Body of pancreas (tissue), 4 donors: ENCODE measurements at places on chromosomes 1 and 21. TPM values are rescaled to one million over a fixed set of nuclear protein-coding genes. Genes with fewer than 3 reads are reported as not detected.

DNA sequence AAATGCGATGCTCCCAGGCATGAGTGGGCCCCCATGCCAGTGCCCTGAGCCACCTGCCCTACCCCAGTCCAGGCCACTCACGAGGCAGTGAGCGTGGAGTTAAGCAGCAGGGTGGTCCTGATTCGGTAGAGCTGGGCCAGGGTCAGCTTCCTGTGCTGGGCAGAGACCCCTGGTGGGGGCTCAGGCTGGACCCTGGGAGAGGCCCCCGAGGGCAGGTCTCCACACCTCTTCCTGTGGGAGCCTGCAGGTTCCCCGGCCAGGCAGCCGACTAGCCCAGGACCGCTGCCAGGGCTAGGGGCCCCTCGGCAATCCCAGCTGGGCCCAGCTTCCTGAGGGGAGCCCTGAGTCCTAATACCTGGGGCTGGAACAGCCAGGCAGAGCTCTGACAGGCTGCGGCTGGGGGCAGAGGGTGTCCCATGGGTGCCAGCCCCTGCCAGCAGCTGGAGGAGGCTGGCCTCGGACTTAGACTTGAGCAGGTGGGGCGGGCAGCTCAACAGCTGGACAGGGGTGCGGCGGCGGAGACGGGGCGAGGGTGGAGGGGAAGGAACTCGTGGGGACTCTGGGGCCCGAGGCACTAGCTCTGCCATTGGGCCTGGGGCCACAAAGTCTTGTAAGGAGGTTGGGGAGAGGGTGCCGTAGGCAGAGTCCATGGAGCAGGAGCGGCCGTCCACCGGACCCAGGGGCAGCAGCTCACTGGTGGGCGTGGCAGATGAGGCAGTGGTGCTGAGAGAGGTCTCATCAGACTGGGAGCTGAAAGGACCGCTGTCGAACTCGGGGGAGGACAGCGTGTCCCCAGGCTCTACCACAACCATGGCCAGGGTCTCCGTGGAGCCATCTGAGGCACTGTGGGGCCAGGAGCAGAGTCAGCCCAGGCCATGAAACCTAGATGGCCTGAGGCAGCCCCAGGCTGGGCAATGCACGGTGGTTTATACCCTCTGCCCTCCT is 2.0 kb upstream of the TNFRSF25 start:
- no peak for DNase-seq

DNA sequence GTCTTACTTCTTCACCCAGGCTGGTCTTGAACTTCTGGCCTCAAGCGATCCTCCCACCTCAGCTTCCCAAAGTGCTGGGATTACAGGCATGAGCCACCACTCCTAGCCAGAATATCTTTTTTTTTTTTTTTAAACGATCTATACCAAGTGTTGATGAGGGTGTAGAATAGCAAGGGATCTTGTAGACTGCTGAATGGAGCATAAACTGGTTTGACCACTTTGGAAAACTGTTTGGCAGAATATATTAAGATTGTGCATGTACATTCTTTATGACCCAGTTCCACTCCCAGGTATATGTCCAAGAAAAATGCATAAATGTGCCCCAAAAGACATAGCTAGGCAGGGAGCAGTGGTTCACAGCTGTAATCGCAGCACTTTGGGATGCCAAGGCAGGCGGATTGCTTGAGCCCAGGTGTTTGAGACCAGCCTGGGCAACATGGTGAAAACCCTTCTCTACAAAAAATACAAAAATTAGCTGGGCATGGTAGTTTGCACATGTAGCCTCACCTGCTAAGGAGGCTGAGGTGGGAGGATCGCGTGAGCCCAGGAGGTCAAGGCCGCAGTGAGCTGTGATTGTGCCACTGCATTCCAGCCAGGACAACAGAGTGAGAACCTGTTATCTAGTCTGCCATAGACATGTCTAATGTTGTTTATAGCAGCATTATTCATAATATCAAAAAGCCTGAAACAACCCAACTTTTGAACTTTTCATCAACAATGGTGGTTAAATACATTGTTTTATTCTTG is 184.0 kb downstream of the VPS13D start:
- DNase-seq = no peak

DNA sequence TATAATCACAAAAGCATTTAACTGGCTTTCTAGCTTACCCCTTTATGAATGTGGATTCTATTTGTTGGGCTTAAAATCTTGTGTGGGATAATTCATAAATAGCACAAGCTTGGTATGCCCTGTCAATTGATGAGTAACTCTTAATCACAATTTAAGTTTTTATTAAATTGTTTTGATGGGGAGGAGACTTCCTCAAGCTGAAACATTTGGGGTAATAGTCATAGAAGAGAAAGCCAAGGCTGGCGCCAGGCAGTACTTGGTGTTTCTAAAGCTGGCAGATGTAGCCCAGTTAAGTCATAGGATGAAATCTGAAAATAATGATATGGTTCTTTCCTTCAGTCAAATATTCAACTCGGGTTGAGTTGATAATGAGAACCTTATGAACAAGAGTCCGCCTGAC is 167.2 kb downstream of the FMN2 start:
- DNase-seq = no peak

DNA sequence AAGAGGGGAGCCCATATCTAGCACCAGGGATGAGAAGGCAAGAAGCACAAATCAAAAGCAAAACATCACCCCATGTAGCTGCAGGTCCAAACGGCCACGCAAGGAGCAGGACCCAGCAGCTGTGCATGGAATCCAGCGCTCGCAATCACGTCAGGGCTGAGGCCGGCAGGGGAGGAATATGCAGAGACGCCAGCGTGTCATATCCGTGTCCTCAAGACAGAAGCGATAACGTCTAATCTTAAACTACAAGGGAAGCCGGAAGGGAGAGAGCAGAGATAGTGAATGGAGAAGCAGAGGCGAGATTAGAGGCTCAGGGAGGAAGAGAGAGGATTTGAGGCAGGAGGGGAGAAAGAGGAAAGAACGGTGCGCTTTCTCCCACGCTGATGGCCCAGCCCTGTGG is 39.1 kb downstream of the FBXO2 start:
- no peak for DNase-seq

DNA sequence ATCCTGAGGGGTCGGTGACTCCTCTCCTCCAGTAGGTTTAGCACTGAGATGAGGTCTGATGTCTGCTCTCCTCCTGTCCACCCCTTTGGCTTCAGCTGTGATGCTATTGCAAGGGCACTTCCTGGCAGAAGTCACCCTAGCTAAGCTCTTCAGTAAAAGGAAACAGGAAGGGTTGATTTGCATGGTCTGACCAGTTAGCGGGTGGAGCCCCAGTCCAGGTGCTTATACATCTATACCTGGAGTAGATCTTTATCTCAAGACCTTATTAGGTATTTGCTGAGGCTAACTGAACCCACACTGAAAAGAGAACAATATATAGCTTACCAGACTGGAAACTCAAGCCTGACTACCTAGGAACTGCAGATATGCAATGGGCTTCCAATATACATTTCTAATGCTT is 28.9 kb upstream of the NFASC start:
- no peak for DNase-seq

GRCh38 chr1:78617615-78618026 is 2.6 kb upstream of the IFI44L start:
- DNase-seq = peak; percentile 77

DNA sequence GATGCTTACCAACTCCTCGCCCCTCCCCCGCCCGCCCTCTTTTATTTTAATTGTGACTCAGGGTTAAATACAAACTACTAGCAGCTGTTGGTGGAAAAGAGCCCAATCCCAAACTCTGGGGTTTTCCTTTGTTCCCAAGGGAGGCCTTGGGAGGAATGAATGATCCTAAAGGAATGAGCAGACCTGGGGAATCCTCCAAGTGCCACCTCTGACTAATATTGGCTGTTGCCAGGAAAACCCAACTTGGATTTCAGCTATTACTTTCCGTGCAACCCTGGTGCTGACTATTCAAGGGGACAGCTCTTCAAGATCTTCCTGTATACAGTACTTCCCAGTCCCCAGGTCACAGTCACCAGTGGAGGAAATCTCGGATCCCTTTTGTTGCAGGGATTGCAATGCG is 1.3 kb upstream of the S100A10 start:
- DNase-seq = no peak

DNA sequence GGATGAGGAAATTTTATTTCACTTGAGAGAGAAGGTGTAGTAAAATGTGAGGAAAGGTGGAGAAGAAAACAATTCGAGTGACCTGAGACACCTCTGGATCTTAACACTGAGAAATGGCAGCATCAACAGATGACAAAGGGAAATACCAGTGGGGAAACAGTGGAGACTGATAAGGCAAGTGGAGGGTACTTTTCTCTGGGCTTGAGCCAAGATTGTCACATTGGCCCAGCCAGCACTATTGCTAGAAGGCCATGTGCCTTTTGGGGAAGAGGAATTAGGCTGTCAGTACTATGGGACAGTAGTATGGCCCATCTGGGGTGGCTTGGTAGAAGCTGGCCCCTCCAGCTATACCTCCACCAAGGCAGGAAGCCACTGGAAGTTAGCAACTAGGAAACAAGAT is 8.4 kb downstream of the SYPL2 start:
- no peak for DNase-seq

DNA sequence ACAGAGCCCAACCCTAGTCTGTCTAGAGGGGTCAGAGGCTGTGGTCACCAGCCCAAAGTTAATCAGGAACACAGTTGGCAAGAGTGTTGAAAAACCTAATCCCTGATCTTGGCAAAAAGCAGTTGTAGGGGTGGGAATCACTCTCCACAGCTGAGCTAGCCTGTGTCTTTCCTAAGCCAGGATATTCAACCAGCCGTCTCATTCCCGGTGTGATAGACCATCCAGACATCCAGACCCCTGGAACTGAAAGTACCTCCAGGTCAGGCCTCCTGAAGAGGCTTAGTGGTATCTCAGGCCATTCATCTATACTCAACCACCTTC is 4.9 kb downstream of the LHX9 start:
- DNase-seq = no peak

DNA sequence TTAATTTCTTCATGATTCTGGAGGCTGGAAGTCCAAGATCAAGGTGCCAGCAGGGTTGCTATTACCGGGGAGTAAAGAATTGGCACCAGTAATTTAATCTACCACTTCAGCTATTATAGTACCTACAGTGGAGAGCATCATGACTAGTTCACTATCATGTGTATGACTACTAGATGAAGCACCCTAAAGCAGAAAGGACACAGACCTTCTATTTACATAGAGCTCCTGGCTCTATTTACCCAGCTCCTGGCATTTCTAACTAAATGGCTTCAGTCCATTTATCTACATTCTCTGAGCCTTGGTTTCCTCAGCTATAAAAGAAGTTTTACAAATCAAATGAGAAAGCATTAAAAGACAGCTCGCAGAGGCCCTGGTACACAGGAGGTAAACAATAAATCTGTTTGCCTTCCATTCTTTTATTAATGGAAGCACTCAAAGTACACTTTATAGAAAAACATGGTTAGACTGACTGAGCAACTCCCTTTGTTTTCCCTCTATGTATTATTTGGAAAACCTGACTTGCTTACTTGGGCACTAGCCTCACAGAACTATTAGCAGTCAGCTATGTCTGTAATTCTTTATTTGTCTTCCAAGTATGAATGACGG is 203.0 kb downstream of the SLC35F3 start:
- DNase-seq = no peak

GRCh38 chr1:41098730-41099460 is 77.4 kb upstream of the SLFNL1 start:
- DNase-seq = no peak

DNA sequence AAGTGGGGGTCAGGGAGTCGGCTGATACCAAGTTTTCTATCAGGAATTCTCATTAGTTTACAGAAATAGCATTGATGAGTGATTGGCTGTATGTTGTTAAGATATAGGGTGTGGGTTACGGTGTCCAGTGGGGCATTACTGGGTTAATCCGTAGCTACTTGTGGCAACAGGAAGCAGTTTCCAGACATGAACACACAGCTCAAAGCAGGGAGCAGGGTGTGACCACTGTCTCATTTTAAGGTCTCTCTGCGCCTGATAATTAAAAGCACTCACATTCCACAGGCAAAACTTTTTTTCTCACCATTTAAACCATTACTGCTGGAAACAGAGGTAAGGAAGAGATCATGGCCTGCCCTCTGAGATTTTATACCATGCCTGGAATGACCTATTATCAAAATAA is 114.9 kb downstream of the SIK1 start:
- no peak for DNase-seq

DNA sequence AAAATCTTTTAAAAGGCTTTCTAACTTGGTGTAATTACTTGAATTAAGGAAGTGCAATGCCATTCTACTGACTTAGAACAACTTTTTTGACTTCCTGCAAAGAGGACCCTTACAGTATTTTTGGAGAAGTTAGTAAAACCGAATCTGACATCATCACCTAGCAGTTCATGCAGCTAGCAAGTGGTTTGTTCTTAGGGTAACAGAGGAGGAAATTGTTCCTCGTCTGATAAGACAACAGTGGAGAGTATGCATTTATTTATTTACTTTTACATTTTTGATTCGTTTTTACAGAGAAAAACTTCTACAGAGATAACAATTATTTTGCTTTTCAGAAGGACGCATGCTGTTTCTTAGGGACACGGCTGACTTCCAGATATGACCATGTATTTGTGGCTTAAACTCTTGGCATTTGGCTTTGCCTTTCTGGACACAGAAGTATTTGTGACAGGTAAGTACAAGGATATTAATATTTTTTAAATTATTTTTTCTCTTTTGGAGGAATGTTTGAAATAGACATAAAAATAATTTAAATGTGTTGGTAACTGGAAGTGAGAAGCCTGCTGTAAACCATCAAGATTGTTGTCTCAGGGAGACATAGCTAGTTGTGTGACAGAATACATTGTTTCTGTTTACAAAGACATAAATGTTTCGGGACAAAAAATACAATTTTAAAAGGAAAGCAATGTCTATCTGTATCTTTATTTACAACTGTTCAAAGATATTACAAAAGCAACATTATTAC is at the start of gene PTPRC:
Gene PTPRC, plus strand, starts transcription at position 147 of the 742 bp plus-strand sequence. Its CDS starts 229 bp downstream, at position 376.
- peak; percentile 16 for DNase-seq

DNA sequence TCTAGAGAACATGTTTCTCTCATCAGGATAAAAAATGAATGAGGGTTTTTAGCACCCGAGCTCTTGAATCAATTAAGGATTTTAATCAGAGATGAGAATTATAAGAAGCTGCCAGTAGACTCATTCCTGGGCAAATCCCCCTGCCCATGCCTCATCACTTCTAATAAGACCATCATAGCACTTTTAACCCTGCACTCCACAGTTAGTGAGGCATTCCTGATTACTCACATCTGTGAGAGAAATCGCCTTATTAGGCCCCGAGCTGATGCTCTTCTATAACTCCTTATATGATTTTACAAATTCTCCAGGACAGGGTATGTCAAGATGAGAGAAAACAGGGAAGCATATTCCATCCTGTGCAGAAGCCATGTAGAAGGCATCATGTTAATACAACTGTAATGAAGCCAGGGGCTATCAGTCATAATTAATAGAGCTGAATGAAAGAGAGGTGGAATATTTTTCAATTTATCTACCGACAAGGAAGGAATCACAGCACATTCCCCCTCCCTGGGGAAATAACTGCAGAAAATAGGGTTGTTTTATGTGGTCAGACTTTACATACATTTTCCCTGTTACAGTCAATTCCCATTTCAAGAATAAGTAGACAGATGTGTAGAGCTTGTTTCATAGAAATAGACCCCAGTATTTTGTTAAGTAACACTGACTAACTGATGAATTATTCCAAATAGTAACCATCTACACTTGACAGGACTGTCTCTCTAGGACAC is 272.7 kb downstream of the HHIPL2 start:
- DNase-seq = no peak

Gene ERICH3
- not detected for total RNA-seq

Gene LCE6A
- not detected for total RNA-seq

Gene ABCG1
- total RNA-seq = 7.5 TPM

Gene PSEN2
- 80.9 TPM for total RNA-seq

Gene LINGO4
- total RNA-seq = 1.6 TPM

Gene CHI3L1
- 5.4 TPM for total RNA-seq
